ENCODE measurements at places on chromosomes 16 and 17.

DNA sequence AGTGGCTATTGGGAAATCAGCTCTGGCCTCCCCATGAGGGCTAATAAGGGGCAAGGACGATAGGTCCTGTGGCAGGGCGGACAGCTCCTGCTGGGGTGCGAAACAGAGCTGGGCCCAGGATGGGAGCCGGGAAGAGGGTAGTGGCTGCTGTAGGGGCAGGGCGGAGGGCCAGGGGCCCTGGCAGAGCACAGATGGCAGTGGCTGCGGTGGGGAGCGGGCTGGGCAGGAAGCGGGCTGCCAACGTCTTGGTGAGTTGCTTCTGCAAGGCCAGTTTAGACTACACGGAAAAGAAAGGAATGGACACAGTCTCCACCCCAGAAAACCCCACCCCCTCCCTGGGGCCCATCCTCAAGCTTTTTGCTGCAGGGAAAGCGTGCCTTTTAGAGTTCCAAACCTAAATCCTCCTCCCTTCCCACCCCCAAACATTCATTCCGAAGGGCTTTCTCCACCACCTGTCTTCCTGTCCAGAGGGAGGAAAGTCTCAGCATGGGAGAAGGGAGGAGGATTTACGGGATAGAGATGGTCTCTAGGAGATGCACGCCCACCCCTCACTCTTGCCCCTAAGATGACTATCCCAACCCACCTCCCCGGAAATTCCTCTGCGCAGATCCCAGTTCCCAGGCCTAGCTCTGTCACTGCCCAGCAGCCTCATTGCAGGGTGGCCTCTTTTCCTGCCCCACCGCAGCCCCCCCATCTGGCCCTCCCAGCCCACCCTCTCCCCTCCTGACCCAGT, 7.1 kb downstream of the NKIRAS2 start:
- DNase-seq: no peak

GRCh38 chr17:38540514-38541045, 65.2 kb downstream of the SRCIN1 start:
- no peak for DNase-seq

DNA sequence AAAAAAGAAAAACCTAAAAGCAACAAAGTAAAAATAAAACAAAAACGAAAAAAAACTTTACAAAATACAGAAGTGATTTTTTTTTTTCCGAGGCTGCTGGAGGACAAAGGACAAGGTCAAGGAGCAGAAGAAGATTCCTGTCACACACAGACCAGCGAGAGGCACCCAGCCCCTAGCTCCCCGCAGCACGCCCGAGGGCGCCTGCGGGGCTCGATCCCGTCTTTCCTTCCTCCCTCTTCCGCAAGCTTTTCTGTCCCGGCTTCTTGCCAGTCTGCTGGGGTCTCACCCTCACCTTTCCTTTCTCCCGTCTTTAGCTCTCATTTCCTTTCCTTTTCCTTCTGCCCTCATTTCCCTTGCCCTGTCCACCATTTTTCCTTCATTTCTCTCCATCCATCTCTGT, 66.1 kb upstream of the DNAH17 start:
- no peak for DNase-seq

GRCh38 chr17:62898239-62898864, 67.7 kb upstream of the TANC2 start:
- no peak for DNase-seq

- DNase-seq: no peak
Measured at GRCh38 chr16:76963614-76964315, 227.2 kb upstream of the MON1B start.

- peak; percentile 48 for DNase-seq
Measured at GRCh38 chr17:38735161-38735997, 5.2 kb downstream of the CISD3 start.

- no peak for DNase-seq
Measured at GRCh38 chr16:47965439-47965838, 190.4 kb downstream of the ABCC12 start.

DNA sequence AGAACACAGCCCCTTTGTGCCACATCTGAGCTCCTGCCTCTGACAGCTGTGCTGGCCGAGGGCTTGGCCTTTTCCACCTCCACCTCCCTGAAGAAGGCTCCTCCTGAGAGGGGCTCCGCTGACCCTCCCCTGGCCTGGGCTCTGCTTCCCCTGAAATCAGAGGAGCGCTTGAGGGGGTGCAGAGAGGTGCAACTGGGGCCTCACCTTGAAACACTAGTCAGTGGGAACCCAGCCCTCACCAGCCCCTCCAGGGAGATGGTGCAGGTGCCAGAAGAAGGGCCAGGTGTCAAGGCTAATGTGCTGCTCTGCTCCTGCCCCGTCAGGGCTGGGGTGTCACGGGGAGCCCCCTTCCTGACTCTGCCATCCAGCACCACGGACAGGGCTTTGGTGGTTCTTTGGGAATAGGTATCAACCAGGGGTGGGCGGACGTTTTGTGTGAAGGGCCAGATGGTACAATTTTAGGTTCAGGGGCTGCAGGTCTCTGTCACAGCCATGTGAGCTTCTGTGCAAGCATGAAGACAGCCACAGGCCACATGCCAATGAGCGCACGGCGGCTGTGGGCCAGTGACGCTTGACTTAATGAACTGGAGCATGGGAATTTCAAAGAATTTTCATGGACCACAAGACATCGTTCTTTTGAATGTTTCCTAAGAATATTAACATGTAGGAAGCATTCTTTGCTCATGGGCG, 2.1 kb upstream of the ZG16B start:
- DNase-seq: no peak

DNA sequence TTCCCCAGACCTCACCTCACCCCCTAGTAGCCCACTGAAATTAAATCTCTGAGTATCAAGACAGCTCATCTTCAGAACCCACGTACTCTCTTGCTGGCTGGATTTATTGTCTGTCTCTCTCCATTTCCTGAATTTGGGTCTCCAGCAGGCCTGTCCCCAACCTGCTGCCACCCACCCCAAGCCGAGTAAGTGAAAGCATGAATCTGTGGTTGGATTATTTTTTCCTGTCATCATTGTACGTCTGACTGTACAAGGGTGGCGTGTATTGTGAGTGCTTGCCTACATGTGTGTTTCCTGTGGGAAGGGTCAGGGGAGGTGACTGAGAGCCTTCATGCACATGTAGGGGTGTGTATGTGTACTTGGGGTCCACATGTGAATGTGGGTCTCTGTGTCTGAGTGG, 5.4 kb downstream of the TNP2 start:
- no peak for DNase-seq

DNA sequence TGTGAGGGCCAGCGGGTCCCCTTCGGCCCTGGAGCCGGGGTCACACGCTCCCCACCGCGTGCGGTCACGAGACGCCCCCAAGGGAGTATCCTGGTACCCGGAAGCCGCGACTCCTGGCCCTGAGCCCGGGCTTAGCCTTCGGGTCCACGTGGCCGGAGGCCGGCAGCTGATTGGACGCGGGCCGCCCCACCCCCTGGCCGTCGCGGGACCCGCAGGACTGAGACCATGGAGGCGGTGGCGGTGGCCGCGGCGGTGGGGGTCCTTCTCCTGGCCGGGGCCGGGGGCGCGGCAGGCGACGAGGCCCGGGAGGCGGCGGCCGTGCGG, at the start of gene NAGLU:
Gene NAGLU (plus strand): TSS at position 194 of the 324 bp plus-strand sequence. CDS start 32 bp downstream, at position 226.
- DNase-seq: peak; percentile 33

GRCh38 chr17:40694584-40694983, 9.0 kb downstream of the KRT24 start:
- no peak for DNase-seq

DNA sequence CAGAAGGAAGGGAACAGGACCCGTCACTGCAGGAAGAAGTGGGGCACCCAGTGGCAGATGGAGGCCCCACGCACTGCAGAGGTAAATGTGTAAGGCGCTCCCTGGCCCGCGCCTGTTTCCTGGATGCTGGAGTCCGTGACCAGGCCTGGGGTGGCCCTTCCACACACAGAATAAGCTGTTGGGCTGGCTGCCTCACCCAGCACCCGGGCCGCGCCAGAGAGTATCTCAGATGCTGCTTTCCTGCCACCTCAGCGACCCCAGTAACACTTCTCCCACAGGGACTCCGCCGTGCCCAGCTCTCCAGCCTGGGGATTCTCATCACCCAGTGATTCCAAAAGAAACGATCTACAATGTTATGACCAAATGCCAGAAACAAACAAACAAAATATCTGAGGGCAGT, 1993.1 kb downstream of the TP53TG3F start:
- DNase-seq: no peak

GRCh38 chr17:17493249-17493985, 2.8 kb downstream of the RASD1 start:
- no peak for DNase-seq

GRCh38 chr17:48612854-48613691, 2.0 kb downstream of the HOXB8 start:
- DNase-seq: no peak

DNA sequence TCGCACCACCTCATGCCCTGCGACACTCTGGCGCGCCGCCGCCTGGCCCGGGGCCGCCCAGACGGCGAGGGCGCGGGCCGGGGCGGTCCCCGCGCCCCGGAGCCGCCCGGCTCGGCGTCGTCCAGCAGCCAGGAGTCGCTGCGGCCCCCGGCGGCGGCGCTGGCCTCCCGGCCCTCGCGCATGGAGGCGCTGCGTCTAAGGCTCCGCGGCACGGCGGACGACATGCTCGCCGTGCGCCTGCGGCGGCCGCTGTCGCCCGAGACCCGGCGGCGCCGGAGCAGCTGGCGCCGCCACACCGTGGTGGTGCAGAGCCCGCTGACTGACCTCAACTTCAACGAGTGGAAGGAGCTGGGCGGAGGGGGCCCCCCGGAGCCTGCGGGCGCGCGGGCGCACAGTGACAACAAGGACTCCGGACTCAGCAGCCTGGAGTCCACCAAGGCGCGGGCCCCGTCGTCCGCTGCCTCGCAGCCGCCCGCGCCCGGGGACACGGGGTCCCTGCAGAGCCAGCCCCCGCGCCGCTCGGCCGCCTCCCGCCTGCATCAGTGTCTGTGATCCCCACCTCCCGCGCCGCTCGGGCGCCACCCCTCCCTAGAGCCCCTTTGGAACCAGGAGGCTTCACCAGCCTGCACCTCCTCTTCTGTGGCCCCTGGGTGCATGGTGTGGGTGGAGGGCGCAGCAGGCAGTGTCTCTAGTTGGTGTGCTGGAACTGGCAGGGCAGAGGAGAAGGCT, 82.3 kb downstream of the ARHGAP23 start:
- DNase-seq: no peak

DNA sequence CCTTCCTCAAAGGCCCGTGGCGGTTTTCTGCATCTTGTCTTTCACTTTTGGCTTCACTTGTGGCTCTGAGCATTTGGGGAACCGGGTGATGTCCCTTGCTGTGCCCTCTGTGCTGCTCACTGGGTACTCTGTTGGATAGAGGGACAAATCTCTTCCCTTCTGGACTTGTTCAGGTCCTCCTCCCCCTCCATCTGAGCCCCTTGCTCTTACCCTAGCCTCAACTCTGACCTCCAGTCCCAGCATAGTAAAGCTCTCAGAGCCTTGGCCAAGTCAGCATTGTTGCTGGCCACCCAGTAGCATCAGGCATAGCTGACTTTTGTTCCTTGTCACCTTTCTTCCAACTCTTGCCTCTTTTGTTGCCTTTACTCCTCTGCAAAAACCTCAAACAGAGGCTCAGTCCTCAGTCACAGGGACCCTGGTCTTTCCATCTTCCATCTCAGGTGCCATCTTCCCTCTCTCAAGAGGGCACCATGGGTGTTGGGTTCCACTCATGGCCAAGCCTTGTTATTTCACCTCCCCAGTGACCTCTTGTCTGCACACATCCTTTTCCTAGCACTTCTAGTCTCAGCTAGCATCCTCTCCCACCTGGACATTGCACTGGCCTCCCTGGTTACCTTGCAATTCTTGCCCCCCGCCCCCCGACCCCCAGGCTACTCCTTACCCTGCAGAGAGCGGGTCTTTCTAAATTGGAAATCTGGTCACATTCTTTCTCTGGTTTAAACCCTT, 393 bp upstream of the PSMB10 start:
- peak; percentile 49 for DNase-seq

DNA sequence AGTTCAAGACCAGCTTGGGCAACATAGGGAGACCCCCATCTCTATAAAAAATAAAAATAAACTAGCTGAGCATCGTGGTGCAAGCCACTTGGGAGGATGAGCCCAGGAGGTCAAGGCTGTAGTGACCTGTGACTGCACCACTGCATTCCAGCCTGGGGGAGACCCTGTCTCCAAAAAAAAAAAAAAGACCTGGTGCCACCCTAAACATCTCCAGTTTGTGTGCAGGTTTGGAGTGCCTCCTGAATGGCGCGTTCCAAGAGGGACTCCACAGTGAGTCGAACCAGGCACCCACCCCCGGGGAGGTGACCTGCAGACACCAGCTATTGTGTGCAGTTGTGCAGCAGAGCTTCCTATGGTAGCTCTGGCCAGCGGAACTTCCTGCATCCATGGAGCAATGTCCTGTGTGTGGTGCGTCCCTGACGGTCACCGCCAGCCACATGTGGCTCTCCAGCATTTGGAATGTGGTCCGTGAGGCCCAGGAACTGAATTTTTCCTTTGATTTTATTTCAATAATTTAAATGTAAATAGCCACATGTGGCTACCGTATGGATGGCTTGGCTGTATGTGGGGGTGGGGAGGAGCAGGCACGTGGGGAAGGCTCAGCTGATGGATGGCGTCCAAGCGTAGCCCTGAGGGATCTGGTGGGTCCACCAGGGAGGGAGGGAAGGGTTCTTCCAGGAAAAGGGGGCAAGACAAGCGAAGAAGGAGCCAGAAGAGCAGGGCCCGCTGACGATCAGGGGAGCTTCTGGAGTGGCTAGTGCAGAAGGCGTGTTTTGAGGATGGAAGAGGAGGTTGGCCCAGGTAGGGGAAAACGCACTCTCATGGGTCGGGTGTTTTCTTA, 107.1 kb upstream of the GSE1 start:
- no peak for DNase-seq

GRCh38 chr17:29659155-29659554, 36.4 kb upstream of the CORO6 start:
- DNase-seq: no peak
